ENCODE measurements at places on chromosomes 6 and 20.

- no peak for DNase-seq
Observed at GRCh38 chr20:32441638-32442037, 83.5 kb downstream of the ASXL1 start.

- no peak for DNase-seq
Observed at GRCh38 chr20:61650912-61651733, 399.1 kb downstream of the CDH4 start.

- no peak for DNase-seq
Observed at GRCh38 chr6:155887421-155887820, 431.8 kb upstream of the NOX3 start.

DNA sequence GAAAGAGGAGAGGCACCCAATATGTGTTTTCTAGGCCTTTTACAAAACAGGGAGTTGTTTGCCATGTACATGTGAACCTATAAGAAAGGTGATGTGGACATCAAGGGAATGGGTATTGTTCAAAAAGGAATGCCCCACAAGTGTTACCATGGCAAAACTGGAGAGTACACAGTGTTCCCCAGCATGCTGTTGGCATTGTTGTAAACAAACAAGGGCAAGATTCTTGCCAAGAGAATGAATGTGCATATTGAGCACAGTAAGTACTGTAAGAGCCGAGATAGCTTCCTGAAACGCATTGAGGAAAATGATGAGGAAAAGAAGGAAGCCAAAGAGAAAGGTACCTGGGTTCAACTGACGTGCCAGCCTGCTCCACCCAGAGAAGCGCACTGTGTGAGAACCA, 13.1 kb downstream of the QRSL1 start:
- DNase-seq = no peak

DNA sequence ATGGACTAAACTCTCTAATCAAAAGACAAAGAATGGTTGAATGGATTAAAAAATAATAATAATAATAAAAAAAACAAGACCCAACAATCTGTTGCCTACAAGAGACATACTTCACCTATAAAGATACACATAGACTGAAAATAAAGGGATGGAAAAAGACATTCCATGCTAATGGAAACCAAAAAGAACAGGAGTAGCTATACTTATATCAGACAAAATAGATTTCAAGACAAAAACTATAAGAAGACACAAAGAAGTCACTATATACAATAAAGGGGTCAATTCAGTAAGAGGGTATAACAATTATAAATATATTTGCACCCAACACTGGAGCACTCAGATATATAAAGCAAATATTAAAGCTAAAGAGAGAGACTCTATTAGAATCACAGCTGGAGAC, 106.7 kb downstream of the BTBD9 start:
- no peak for DNase-seq

GRCh38 chr6:218153-219018, 73.9 kb upstream of the DUSP22 start:
- DNase-seq = no peak

GRCh38 chr20:55540013-55540412, 465.3 kb downstream of the CBLN4 start:
- no peak for DNase-seq

DNA sequence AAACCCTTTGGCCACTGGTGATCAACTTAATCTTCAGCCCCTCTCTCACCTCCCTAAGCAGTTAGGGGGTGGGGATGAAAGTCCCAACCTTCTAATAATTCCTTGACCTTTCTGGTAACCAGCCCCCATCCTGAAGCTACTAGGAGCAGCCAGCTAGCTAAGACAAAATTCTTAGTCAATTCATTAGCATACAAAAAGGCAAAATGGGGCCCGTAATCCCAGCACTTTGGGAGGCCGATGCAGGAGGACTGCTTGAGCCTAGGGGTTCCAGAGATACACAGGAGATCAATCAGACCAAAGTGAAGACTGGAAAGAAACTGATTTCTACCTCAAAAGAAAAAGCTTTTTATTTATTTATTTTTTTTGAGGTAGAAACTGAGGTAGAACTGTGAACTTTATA, 1.8 kb downstream of the ASCC3 start:
- DNase-seq = no peak

- no peak for DNase-seq
Observed at GRCh38 chr6:4518506-4518905, 257.7 kb upstream of the CDYL start.

- no peak for DNase-seq
Observed at GRCh38 chr6:138726066-138726756, 47.4 kb upstream of the CCDC28A start.

DNA sequence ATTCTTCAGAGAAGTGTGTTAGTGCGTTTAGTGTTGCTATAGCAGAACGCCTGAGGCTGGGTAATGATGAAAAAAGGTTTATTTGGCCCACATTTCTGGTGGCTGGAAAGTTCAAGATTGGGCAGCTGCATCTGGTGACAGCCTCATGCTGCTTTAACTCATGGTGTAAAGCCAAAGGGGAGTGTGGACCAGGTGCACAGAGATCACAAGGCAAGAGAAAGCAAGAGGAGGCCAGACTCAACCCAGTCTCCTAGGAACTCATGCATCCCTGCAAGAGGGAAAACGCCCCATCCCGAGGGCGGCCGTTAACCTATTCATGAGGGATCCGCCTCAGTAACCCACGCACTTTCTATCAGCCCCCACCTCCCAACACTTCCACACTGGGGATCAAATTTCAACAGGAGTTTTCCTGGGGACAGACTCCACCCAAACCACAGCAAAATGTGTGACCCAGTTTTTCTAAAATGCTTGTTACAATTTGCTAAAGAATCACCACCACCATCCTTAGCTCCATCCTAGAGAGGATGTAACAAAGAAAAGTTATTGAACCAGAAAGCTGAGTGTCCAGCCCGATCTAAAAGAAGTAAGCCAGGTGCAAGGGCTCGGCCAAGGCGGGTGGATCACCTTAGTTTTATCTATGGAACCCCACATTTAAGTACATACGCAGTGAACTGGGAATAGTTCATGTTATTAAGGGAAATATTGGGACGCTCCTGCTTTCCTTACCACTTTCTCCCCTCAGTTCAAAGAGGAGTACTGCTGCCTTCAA, 164.8 kb downstream of the QKI start:
- no peak for DNase-seq

DNA sequence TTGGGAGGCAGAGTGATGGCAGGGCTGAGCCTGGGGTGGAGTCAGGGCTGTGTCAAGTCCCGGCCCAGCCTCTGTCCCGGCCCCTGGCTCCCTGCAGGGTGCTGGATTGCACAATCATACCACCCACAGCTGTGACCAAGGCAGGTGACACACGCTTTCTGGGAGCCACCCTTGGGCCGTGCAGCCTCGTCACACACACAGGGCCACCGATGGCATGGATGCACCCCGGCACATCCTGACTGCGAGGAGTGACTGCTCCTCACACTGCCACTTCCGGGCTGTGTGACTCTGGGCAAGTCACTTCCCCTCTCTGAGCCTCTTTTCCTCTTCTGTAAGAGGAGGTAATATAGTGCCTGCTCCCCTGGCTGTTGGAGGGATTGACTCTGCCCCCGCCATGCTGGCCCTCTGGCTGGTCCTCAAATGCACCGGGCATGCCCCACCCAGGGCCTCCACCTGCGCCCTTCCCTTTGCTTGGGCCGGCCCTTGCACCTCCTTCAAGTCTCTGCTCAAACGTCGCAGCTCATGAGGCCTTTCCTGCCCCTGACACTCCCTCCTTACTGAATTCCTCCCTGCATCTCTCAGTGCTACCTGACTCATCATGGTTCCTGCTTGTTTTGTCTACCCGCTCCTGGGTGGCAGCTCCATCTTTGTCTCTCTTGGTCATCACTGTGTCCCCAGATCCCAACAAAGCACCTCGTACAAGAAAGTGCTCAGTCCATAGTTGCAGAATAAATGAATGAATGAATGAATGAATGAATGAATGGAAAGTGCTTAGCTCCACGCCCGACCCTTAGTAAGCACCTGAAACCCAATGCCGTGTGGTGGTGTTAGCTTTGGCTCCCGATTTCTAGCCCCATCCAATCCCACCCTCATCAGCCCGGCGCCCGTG, 93.5 kb downstream of the CEBPB start:
- DNase-seq = no peak

GRCh38 chr6:36229223-36229622, 32.7 kb downstream of the BRPF3 start:
- no peak for DNase-seq

DNA sequence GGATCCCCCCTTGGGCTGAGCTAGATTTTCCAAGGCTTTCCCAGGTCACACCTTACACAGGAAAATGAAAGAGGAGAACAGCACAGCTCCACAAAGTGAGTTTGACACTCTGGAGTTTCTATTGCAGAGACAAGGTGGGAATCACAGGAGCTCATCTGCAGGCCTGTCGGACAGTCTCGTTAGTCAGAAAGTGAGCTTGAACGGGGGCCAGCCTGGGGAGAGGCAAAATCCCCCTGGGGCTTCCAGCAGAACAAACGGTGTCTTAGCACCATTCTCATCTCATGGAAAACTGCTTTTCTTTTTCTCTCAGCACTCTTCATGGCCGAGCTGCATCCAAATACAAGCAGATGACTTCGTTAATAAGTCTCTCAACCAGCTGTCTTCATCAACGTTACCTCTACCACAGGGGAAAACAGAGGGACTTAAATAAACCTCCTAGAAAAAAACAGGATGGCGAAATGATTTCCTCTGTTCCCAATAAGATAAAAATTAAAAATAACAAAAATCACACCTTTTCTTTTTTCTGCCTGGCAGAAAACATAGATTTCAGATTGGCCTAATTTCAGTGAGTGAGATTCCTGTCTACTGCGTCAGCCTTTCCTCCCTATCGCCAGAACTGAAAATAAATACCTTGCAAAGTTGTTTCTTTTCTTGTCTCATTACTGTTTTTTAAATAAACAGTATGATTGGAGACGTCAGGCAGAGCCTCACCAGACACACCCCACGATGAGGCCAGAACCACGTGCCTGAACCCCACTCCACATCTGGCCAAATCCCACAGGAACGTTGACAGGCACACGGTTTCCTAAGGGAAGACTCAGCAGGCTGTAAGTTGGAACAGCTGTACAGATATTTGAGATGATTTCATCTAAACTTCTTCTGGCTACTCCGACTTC, 219.0 kb downstream of the TTLL2 start:
- no peak for DNase-seq

GRCh38 chr20:4261333-4262284, 246.3 kb upstream of the RNF24 start:
- no peak for DNase-seq

DNA sequence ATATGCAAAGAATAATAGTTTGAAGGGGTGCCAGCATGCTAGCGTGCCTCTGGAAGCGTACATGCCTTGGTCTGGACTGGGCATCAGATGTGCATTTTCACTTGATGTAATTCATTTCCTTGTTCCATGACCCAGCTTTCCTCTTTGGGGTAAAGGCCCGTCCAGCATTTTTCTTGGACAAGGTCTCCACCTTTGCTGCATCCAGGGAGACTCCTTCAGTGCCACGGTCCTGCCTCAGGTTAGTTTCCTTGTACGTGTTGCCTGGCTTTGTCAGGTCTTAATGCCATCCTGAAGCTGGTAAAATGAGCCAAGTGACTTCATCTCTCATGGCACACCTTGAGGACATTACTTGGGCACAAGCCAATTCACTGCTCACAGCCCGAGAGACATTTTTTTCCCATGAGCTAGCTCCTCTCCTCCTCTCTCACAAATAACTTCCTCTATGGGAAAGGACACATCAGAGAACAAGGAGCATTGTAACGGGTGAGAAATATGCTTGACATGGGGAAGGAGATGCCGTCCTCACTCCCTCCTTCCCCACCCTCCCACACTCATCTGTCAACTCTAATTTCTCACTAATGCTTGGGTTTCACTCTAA, 23.9 kb downstream of the EDN1 start:
- no peak for DNase-seq

- no peak for DNase-seq
Observed at GRCh38 chr20:52434453-52434852, 242.9 kb upstream of the ZFP64 start.

GRCh38 chr6:133637874-133638273, 251.0 kb upstream of the TCF21 start:
- DNase-seq = no peak

- no peak for DNase-seq
Observed at GRCh38 chr20:50675671-50676376, 15.5 kb downstream of the RIPOR3 start.

DNA sequence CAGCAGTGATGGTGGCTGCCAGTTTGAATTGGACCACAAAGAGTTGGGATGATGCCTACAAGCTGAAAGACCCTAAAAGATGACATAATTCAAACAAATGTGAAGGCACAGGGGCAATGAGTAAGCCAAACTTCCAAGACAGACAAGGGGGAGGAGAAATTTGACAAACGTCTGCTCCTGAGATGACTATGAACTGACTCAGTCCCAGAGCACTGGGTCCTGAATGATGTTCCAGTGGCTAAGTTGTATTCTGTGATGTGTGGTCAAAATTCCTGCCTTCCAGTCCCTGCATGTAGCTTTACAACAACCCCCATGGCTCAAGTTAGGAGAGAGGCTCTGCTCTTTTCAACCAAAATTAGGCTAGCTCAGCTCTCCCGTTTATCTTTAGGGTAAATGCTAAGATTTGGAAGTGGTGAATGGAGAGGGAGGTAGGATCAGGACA, 86.1 kb upstream of the SIRPA start:
- no peak for DNase-seq

DNA sequence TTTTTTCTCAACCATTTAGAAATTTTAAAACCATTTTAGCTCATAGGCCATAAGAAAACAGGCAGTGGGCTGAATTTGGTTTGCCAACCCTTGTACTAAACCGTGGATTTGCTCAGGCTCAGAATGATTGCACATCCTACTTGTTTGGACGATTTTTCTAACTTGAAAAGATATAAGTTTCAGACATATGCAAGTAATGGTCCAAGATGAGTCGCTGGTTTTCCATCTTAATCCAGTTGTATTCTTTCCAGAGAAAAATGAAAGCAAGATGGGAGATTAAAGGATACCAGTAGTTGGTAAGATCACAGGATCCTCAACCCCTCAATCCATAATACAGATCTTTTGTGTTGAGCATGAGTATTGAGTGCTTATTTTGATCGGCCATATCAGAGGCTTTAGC, 250.9 kb downstream of the TINAG start:
- no peak for DNase-seq

GRCh38 chr6:128655978-128656498, 135.6 kb upstream of the PTPRK start:
- no peak for DNase-seq

Data from activated naive CD4-positive, alpha-beta T cell (primary cell).